Omental fat pad (tissue), 4 donors: ENCODE measurements at places on chromosomes 7 and 10. TPM values are rescaled to one million over a fixed set of nuclear protein-coding genes. Genes with fewer than 3 reads are reported as not detected.

DNA sequence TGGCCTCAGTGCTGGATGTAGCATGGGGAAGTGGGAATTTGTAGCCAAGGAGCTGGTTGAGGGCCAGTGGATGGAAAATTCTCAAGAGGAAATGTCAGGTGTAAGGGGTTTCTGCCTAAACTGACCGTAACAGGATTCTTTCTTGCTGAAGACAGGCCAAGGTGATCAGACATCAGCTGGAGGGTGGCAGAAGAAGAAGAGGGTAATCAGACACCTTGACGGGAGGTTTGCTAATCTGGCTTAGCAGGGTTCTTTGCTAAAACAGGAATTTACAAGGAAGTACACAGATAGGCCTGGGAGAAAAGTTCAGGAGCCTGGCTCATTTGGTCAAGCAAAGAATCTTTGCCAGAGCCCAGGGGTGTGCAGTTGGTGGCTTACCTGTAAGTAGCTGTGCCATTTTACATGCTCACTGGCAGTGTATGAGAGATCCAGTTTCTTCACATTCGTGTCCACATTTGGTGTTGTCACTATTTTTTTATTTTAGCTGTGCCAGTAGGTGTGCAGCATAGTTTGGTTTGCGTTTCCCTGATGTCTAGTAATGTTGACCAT lies 73.7 kb downstream of the BMPR1A start:
- DNase-seq, result no peak

- no peak for DNase-seq
Measured at GRCh38 chr7:6284461-6285360, 12.3 kb upstream of the CYTH3 start.

- no peak for DNase-seq
Measured at GRCh38 chr10:17143055-17143690, 13.6 kb upstream of the CUBN start.

DNA sequence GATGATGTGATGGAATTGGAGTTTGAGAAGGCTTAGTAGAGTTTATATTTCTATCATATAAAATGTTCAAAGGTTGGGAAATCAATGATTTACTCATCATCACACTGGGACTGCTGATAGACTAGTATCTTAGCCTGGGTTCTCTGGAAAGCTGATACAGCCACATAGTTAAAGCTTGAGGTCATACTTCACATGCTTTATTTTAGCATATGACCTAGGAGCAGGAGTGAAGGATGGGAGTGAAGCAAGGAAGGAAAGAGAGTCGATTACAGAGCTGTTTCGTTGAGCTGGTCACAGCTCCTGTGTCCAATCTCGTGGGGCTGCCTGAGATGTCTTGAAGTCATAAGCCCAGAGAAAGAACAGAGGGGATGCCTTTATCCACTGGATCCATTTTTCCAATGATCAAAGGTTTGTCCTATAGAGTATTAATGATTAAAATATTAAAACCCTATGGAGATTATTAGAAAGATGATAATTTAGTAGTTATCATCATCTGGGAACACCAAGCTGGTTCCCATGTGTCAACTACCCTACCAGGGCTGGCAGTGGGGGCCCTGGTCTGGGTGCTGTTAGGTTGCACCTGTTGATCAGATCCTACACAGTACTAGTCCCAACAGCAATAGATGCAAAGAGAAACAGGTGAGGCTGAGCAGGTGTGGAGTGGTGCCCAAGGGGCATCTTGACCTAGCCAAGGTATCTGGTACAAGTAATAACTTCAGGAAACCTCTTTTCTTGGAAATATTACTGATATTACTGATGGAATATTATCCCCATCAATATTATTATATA lies 77.8 kb downstream of the BAMBI start:
- DNase-seq, result no peak

Gene FGFR2
- 2.4 TPM for total RNA-seq
